ENCODE measurements at places on chromosomes 11 and 22. TPM values are rescaled to one million over a fixed set of nuclear protein-coding genes. Genes with fewer than 3 reads are reported as not detected.

DNA sequence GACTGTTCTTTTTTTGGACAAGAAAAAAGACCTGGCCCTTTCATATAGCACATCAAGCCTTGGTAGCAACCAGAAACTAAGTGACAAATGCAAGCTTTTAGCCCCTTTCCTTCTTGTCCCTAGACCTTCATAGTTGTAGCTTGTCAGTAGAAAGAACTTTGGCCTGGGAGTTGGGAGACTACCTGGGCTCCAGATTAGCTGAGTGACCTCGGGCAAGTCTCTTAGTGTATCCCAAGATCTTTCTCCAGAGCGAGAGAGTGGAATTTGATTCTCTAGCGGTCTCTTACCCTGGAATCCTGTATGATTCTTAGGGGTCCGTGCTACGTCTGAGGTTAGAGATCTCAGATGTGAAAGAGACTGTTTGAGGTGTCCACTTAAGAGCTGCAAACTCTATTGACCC lies 59.0 kb downstream of the ZNRF3 start:
- peaks cover 70% of the 10 kb centered on the region for H3K27me3 ChIP-seq
- no peaks in the 10 kb centered on the region for H3K4me1 ChIP-seq

DCHS1 gene
- 0.51 TPM for total RNA-seq

OR4C5 gene
- not detected for total RNA-seq

TMEM86A gene
- total RNA-seq = 0.11 TPM

DNA sequence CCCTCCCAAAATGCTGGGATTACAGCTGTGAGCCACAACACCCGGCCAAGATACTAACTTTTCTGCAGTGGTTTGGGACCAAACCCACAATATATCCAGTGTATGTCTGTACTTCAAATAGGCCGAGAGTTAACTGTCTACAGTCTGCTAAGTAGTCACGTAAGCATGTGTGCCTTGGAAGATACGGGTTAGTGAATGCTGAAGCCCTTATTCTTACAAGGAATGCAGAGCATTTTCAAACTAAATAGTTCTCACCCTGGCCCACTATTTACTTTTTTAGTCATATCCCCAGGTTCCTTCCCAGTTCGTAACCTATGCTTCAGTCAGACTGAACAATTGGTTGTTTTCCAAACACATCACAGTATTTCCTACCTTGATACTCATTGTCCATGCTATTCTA lies 176.0 kb downstream of the WNT11 start:
- H3K27ac ChIP-seq = no peak overlapping the region
- H3K4me3 ChIP-seq = no peak overlapping the region
- H3K36me3 ChIP-seq = peaks cover 12% of the 10 kb centered on the region

DNA sequence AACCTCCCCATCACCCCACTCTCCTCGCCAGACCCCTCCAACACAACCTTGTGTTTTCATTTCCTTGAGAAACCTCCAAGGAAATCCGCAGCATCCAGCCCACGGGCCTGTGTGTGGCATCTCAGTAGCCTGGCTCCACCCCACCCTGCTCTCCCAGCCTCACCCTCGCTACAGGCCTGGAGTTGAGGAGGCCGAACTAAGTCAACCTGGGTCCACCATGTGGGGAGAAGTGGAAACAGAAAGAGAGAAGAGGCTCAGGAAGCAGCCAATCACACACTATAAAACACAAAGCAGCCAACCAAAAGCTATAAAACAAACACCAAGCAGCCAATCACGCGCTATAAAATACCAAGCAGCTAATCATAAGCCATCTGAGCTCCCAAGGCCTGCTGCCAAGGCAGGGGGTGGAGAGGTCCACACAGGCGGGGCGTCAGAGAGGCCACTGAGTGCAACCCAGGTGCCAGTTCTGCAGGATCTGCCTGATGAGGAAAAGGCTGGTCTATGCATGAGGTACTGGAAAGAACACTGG lies 72.0 kb downstream of the MICAL3 start:
- H3K36me3 ChIP-seq = no peaks in the 10 kb centered on the region
- peaks cover 2% of the 10 kb centered on the region for H3K4me1 ChIP-seq
- DNase-seq = no peak
- H3K27ac ChIP-seq = no peak overlapping the region
- H3K4me3 ChIP-seq = no peak overlapping the region
- no peaks in the 10 kb centered on the region for H3K27me3 ChIP-seq

TRAPPC4 gene
- total RNA-seq = 121 TPM

- no peak overlapping the region for H3K27ac ChIP-seq
- no peaks in the 10 kb centered on the region for H3K36me3 ChIP-seq
- H3K27me3 ChIP-seq = peaks cover 11% of the 10 kb centered on the region
- no peak for DNase-seq
- no peaks in the 10 kb centered on the region for H3K4me1 ChIP-seq
- no peak overlapping the region for H3K4me3 ChIP-seq
Observed at GRCh38 chr11:69450857-69451220, 30.6 kb upstream of the LINC01488 start.

DNA sequence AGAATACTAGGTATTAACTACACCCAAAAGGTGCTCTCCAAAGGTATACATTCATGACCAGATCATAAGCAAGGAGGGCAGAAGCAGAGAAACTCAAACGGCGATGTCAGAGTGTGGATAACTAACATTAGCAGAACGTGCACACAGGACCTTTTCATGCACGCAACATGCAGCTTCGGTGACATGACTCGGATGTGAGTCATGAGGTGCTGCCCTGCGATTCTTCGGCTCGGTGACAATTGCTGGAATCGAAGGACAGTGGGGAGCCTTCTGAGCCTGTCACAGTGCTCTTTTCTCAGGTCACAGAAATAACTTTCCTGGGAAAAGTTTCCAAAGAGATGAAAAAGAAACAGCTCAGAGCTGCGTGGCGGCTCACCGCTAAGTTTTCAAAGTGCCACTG lies 418.5 kb upstream of the SYN3 start:
- no peaks in the 10 kb centered on the region for H3K27me3 ChIP-seq
- no peak overlapping the region for H3K27ac ChIP-seq
- DNase-seq = no peak
- H3K4me1 ChIP-seq = no peaks in the 10 kb centered on the region
- no peaks in the 10 kb centered on the region for H3K36me3 ChIP-seq
- no peak overlapping the region for H3K4me3 ChIP-seq

- no peak overlapping the region for H3K27ac ChIP-seq
- DNase-seq = no peak
- H3K4me1 ChIP-seq = peaks cover 20% of the 10 kb centered on the region
- H3K27me3 ChIP-seq = no peaks in the 10 kb centered on the region
- H3K4me3 ChIP-seq = no peak overlapping the region
Observed at GRCh38 chr11:118846181-118846935, 37.3 kb upstream of the CXCR5 start.

- H3K27ac ChIP-seq = no peak overlapping the region
- peaks cover 8% of the 10 kb centered on the region for H3K4me1 ChIP-seq
- no peak for DNase-seq
- no peak overlapping the region for H3K4me3 ChIP-seq
- H3K27me3 ChIP-seq = peaks cover 14% of the 10 kb centered on the region
Observed at GRCh38 chr11:47183031-47183856, 3.0 kb downstream of the PACSIN3 start.

DNA sequence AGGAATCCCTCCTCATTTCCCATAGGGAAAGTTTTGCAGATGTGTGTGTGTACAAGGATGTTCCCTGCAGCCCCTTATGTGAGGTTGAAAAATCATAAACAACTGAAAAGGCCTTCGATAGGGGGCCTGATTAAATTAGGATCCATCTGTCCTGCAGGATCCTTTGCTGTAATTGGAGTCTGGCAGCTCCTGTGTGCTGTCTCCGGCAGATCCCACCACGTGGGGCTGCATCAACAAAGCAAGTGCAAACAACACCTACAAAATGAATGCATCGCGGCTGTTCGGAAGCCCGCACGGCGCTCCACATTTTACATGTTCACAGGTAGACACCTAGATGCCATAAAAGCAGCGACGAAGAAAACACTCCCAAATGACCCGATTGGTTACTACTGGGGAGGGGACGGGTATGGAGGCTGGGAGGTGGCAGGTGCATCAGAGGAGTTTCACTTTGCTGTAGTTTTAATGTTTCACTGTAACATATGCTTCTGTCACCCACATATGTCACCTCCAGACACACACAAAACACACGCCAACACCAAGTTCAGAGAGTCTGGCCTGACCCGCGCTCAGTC lies 52.2 kb downstream of the NFAM1 start:
- DNase-seq = no peak
- H3K36me3 ChIP-seq = no peaks in the 10 kb centered on the region
- H3K27me3 ChIP-seq = peaks cover 2% of the 10 kb centered on the region
- H3K4me3 ChIP-seq = no peak overlapping the region
- no peak overlapping the region for H3K27ac ChIP-seq
- H3K4me1 ChIP-seq = no peaks in the 10 kb centered on the region

- peaks cover 14% of the 10 kb centered on the region for H3K36me3 ChIP-seq
- H3K27ac ChIP-seq = peak overlapping the region; percentile 62
- peak overlapping the region; percentile 84 for H3K4me3 ChIP-seq
- peak; percentile 59 for DNase-seq
Observed at GRCh38 chr11:64226507-64227051, 505 bp downstream of the NUDT22 start.

KRTAP5-4 gene
- total RNA-seq = not detected

DNA sequence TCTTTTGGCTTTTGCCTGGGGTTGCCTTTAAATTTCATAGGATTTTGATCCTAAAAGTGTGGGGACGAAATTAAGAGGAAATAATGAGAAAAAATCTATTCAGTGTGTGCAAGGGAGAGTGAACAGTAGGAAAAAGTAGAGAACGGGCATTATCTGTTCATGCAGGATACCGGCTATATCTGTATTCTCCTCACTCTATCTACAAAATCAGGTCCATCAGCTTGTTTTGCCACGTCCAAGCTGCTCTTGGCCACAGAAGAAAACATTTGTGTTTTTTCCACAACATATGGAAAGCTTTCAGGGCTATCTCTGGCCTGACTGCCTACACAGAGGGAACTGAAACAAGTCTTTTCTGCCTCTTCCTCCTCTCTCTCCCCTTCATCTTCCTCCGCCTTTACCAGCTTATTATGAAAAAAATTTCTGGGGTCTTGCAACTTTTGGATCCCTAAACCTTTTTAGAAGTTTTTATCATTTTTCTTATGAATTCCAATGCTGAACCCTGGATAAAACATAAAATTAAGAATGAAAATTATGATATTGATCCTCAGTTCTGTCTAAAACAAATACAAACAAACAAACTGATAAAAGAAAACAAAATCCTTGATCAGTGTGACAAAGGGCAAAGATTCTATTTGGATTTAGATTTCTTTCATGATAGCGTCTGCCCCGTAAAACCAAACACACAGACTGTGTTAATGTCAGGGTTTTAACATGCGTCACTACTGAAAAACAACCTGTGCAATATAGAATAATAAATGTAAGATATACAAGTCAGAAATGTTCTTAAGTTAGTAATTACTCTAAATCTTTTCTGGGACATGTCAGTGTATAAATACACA lies 219.7 kb downstream of the CNTN5 start:
- no peak overlapping the region for H3K27ac ChIP-seq
- no peaks in the 10 kb centered on the region for H3K4me1 ChIP-seq
- H3K27me3 ChIP-seq = no peaks in the 10 kb centered on the region

DNA sequence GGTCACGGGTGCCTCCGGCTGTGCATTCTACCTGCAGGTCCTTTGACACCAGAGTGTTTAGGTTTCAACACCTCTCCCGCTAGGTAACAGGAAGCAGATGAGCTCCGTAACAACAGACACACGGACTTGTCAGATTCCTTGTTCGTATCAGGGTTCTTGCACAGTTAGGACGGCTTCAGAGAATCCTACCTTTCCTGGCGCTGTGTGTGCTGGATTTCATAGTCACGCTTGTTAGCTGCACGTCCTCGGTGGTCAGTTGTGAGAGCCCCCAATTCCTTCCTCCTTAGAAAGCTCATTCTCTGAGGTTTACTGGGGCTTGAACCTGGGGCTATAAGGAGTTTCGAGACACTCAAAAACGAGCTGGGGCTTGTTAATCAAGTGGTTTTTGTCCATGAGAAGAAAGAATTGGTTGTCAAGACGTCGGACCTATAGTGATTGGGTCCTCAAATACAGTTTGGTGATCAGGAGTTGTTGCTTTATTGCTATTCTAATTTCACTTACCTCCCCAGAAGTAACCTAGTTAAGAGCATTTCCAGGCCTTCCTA lies 664 bp downstream of the DDB2 start:
- H3K36me3 ChIP-seq = peaks cover 48% of the 10 kb centered on the region
- H3K4me1 ChIP-seq = peaks cover 34% of the 10 kb centered on the region
- H3K27me3 ChIP-seq = no peaks in the 10 kb centered on the region
- DNase-seq = no peak
- peak overlapping the region; percentile 95 for H3K4me3 ChIP-seq
- H3K27ac ChIP-seq = peak overlapping the region; percentile 98

DNA sequence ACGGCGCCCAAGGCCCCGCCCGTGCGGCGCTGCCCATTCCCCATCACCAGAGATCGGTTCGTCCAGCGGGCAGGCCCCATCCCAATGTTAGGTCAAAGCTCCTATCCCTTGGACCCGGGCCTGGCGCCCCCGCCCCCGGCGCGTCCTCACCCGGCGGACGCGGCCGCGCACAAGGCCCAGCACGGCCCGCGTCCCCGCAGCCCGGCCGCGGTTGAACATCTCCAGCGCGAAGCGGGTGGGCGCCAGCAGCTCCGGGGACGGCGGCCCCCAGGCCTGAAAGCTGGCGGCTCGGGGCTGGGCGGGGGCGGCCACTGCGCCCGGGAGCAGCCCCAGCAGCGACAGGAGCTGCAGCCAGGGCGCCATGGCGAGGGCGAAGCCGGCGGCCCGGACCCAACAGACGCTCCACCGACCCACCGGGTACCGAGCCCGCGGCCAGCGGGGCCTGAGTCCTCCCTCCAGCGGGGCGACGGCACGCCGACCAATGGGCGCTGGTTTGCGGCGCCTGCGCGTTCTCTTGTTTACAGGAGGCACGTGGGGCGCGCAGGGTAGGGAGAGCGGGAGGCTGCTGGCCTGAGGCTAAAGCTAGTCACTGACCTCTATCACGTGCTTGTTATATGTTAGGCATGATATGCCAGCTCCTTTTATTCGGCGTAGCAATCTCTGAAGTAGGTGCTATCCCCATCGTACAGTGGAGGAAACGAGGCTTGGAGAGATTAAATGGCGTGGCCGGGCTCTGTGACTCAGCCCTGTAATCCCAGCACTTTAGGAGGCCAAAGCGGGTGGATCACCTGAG lies at the start of gene CTSF:
Gene CTSF, minus strand, starts transcription at position 483 of the 793 bp plus-strand sequence. Its CDS starts 120 bp downstream, at position 363.
- peak within 1 kb of the TSS; percentile 61 for H3K4me3 ChIP-seq
- H3K36me3 ChIP-seq = no peaks in the 10 kb centered on the region

KRTAP5-7 gene
- total RNA-seq = 0.21 TPM

Measured in activated T-helper 2 cell treated with anti-CD3 and anti-CD28 coated beads, Interferon-gamma antibody, Interleukin-2, Interleukin-4, amounts not matched to agents 10 μg/mL and 5 μg/mL and 100 μg/mL, durations not matched to agents 14 hours and 24 hours and 36 hours (primary cell).